ENCODE measurements at places on chromosomes 3 and 15. TPM values are rescaled to one million over a fixed set of nuclear protein-coding genes. Genes with fewer than 3 reads are reported as not detected.

DNA sequence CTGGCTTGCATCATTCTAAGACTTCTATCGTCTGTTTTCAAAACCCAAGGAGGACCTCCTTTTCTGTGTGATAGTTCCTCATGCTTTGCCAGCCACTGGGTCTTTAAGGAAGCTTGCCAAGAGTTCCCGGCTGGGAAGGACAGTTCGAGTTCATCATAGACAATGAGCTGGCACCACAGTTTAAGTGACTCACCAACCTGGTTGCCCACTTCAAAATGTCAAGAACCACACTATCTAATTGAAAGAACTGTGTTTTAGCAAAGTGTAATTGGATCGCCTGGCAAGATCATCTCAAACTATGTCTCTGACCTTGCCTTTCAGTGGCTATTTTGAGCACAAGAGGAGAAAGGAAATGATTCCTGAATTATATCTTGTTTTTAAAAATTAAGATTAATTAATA is 27.9 kb downstream of the SOX2 start:
- H3K36me3 ChIP-seq: no peaks in the 10 kb centered on the region
- H3K27me3 ChIP-seq: peaks cover 3% of the 10 kb centered on the region
- DNase-seq: no peak
- H3K4me3 ChIP-seq: no peak overlapping the region
- no peaks in the 10 kb centered on the region for H3K4me1 ChIP-seq

Gene SYNPR
- total RNA-seq: not detected

GRCh38 chr3:46662771-46663551 is 30.5 kb downstream of the ALS2CL start:
- no peaks in the 10 kb centered on the region for H3K36me3 ChIP-seq
- H3K27ac ChIP-seq: no peak overlapping the region
- no peak for DNase-seq
- no peaks in the 10 kb centered on the region for H3K27me3 ChIP-seq
- no peak overlapping the region for H3K4me3 ChIP-seq
- no peaks in the 10 kb centered on the region for H3K4me1 ChIP-seq

Gene GMNC
- total RNA-seq: not detected

GRCh38 chr3:71724584-71725270 is 475 bp downstream of the EIF4E3 start:
- H3K36me3 ChIP-seq: peaks cover 7% of the 10 kb centered on the region
- H3K27me3 ChIP-seq: no peaks in the 10 kb centered on the region
- H3K4me1 ChIP-seq: peaks cover 62% of the 10 kb centered on the region

Gene PRICKLE2
- not detected for total RNA-seq

DNA sequence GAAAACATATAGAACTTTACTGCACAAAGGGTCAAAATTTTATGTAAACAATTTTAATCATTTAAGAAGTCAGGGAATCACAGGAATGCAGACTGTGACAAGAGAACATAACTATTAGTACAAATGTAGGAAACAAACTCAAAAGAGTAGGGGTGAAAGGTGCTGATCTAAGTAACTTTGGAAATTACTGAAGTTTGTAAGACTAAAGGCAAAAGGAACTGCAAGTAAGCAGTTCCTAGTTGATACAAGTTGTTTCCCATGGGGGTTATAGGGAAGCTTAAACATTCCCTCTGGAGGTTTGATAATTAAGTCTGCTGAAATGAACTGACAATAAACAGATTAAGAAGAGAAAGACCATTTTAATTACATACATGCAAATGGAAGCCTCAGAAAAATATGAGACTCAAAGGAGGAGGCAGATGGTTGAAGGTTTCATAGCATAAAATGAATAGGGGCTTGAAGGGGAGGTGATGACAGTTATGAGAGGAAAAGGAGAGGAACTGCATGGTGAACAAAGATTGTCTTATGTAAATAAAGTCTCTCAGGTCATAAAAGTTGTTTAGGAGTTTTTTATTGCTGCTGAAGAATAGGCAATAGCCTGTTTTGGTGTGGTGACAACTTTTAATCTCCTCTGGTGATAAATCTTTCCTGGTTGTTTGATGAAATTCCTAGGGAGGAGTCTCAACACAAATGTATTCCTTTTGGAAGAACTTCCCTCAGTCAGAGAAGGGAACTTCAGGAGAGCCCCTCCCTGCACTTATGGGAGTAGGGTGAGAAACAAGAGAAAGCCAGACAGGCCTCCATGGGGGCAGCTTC is 17.1 kb downstream of the SETMAR start:
- no peaks in the 10 kb centered on the region for H3K27me3 ChIP-seq
- peaks cover 4% of the 10 kb centered on the region for H3K4me1 ChIP-seq
- no peak overlapping the region for H3K4me3 ChIP-seq
- no peak for DNase-seq
- H3K27ac ChIP-seq: no peak overlapping the region

- no peak for DNase-seq
- no peaks in the 10 kb centered on the region for H3K27me3 ChIP-seq
- peaks cover 11% of the 10 kb centered on the region for H3K36me3 ChIP-seq
- H3K4me3 ChIP-seq: no peak overlapping the region
- peaks cover 17% of the 10 kb centered on the region for H3K4me1 ChIP-seq
These were observed 4.4 kb upstream of the LMAN1L start for GRCh38 chr15:74808078-74808839.

Gene TIGIT
- 72.8 TPM for total RNA-seq

DNA sequence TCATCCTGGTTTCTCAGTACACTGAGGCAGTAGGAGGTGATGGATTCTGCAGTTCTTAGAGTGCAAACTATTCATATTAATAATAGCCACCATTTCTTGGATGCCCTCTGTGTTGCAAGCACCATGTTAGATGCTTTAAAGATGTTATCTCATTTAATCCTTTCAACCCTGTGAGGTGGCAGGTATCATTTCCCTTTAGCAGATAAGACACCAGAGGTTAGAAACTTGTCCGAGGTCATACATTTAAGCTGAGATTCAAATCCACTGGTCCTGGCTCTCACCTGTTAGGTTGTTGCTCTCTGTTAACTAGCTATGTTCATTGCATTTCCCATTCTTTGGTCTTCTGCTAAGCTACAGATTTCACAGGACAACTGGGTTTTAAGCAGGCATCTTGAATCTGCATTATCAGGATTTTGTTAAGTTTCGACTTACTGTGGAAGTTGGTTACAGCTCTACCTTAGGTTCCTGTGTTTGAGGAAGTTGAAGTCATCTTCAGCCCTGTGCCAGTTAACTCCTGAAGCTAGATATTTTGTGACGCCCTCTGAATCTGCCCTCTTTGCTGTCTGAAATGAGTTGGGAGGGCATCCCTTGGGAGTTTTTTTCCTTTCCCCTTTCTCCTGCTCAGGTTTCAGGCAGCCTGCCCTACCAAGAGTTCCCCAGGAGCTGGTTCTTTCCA is 6.4 kb downstream of the PDE8A start:
- H3K27ac ChIP-seq: peak overlapping the region; percentile 40
- H3K27me3 ChIP-seq: no peaks in the 10 kb centered on the region
- no peaks in the 10 kb centered on the region for H3K36me3 ChIP-seq
- no peak for DNase-seq
- H3K4me3 ChIP-seq: no peak overlapping the region

GRCh38 chr15:40192942-40193341 is 32.1 kb downstream of the BUB1B start:
- H3K36me3 ChIP-seq: peaks cover 61% of the 10 kb centered on the region
- H3K27ac ChIP-seq: no peak overlapping the region
- DNase-seq: no peak
- H3K4me1 ChIP-seq: peaks cover 16% of the 10 kb centered on the region

Gene ADAM10
- total RNA-seq: 79.4 TPM

DNA sequence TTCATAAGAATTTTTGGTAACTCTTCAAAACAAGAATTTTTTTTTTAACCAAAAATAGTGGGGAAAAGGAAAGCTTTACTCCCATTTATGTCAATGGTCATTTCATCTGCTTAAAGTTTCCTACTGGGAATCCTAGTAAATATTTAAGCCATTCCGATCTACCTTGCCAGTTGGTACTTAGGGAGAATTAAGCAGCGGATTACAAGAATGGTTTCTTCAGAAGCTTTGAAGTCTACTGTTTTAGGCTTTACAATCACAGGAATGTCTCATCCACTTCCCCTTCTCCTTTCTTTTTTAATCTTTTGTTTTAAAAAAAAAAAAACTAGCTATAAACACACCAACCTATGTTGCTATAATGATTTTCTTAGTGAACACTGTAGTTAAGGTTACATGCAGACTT is 341.4 kb upstream of the ATP11B start:
- no peaks in the 10 kb centered on the region for H3K27me3 ChIP-seq
- DNase-seq: no peak
- no peak overlapping the region for H3K27ac ChIP-seq

GRCh38 chr15:63596676-63597037 is 530 bp upstream of the FBXL22 start:
- H3K4me1 ChIP-seq: peaks cover 66% of the 10 kb centered on the region
- H3K27ac ChIP-seq: peak overlapping the region; percentile 63
- DNase-seq: no peak

DNA sequence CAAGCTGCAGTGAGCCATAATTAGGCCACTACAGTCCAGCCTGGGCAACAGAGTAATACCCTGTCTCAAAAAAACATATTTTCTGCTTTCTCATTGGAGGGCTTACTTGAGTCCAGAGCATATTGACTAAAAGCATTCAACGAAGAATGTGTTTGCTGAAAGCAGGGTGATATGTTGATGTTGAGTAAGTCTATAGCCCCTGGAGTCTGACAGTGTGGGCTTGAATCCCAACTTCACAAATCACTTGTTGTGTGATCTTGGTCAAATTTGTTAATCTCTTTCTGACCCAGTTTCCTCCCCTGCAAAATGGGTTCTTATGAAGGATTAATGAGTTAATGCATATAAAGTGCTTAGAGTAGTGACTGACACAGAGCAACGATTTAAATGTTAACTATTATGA is 403.9 kb downstream of the MECOM start:
- no peak overlapping the region for H3K4me3 ChIP-seq
- no peaks in the 10 kb centered on the region for H3K27me3 ChIP-seq
- H3K36me3 ChIP-seq: no peaks in the 10 kb centered on the region
- no peak for DNase-seq
- H3K4me1 ChIP-seq: no peaks in the 10 kb centered on the region

- H3K4me3 ChIP-seq: no peak overlapping the region
- H3K27ac ChIP-seq: no peak overlapping the region
- H3K4me1 ChIP-seq: peaks cover 21% of the 10 kb centered on the region
- peak; percentile 48 for DNase-seq
These were observed 32.4 kb upstream of the HES1 start for GRCh38 chr3:194103505-194103904.

DNA sequence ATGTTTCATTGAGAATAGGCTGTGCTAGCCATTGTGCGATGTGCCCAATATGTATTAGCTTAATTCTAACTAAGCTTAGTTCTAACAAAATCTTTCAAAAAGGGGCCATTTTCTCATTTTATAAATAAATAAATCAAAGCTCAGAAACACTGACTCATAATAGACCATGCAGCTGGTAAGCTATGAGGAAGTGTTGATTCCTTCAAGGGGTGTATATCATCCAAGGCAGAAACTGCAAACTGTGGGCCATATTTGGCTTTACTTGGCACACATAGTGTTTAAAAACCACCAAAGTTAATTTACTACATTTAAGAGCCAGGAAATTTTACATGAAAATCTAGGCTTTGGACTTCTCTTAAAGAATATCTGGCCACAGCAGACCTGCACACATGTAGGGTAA is 136.5 kb downstream of the ZNF621 start:
- DNase-seq: no peak
- H3K4me1 ChIP-seq: no peaks in the 10 kb centered on the region
- no peak overlapping the region for H3K4me3 ChIP-seq
- no peaks in the 10 kb centered on the region for H3K36me3 ChIP-seq
- H3K27ac ChIP-seq: no peak overlapping the region

GRCh38 chr3:188976407-188976806 is 195.4 kb upstream of the TPRG1 start:
- H3K4me3 ChIP-seq: no peak overlapping the region
- H3K36me3 ChIP-seq: no peaks in the 10 kb centered on the region
- peaks cover 13% of the 10 kb centered on the region for H3K4me1 ChIP-seq
- no peak for DNase-seq

Gene CCDC71
- 18.1 TPM for total RNA-seq

- peaks cover 18% of the 10 kb centered on the region for H3K36me3 ChIP-seq
- no peak overlapping the region for H3K27ac ChIP-seq
- H3K4me1 ChIP-seq: no peaks in the 10 kb centered on the region
These were observed 20.3 kb downstream of the CRTAP start for GRCh38 chr3:33134026-33134625.

GRCh38 chr3:17190353-17191078 is 305.8 kb downstream of the PLCL2 start:
- H3K36me3 ChIP-seq: no peaks in the 10 kb centered on the region
- H3K27me3 ChIP-seq: no peaks in the 10 kb centered on the region
- no peak for DNase-seq
- no peak overlapping the region for H3K4me3 ChIP-seq
- no peak overlapping the region for H3K27ac ChIP-seq
- H3K4me1 ChIP-seq: peaks cover 13% of the 10 kb centered on the region

DNA sequence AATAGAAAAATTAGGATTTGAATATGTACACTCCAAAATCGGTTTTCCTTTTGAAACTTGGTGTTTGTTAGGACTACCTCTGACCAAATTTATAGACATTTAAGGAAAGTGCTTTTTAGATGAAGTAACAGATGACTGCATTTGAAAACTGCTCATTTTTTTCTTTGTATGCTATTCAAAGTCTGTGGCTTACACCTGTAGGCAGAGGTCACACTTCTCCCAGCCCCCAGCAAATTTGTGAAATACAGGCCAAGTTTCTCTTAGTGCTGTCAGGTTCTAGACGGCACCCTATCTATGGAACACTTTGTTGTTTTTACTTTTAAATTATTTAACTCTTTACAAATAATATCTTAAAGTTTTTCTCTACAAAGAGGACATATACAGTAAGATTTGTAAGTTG is 100.8 kb upstream of the C15orf61 start:
- H3K4me1 ChIP-seq: no peaks in the 10 kb centered on the region
- H3K36me3 ChIP-seq: no peaks in the 10 kb centered on the region
- no peak for DNase-seq
- H3K4me3 ChIP-seq: no peak overlapping the region
- H3K27me3 ChIP-seq: no peaks in the 10 kb centered on the region
- no peak overlapping the region for H3K27ac ChIP-seq

Gene FSIP1
- total RNA-seq: 0.36 TPM

Gene GADL1
- not detected for total RNA-seq

Gene PLD1
- total RNA-seq: 1.2 TPM

DNA sequence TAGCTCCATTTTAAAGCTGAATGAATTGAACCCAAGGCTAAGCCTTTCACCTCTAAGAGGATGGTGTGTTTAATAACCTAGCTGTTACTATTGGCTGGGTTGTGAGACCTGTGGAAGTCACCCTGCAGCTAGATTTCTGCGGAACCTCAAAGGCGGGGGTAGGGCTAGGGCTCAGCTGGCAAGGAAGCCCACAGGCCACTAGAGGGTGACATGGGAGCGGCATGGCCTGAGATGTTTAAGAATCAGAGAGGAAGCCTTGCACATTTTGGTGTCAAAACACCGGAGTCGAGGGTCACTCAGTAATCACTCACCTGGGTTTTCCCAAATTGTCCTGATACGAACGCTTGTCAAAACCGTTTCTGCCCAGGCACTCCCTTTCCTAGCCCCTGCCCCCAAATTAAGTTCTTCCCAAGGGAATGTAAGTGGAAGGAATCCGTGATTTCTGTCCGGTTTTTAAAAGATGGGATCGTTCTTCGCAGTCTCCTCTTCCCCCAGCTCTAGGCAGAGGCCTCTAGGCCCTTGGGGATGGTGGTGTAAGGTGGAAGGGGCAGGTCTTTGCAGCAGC is 3.8 kb upstream of the ACAD9 start:
- peak overlapping the region; percentile 32 for H3K27ac ChIP-seq
- H3K4me3 ChIP-seq: no peak overlapping the region
- peaks cover 28% of the 10 kb centered on the region for H3K4me1 ChIP-seq
- H3K36me3 ChIP-seq: peaks cover 13% of the 10 kb centered on the region
- DNase-seq: peak; percentile 87
- H3K27me3 ChIP-seq: no peaks in the 10 kb centered on the region

- H3K4me3 ChIP-seq: no peak overlapping the region
- no peak overlapping the region for H3K27ac ChIP-seq
- peaks cover 1% of the 10 kb centered on the region for H3K36me3 ChIP-seq
- H3K4me1 ChIP-seq: no peaks in the 10 kb centered on the region
- DNase-seq: no peak
- H3K27me3 ChIP-seq: peaks cover 7% of the 10 kb centered on the region
These were observed 49.9 kb upstream of the IL12A start for GRCh38 chr3:159938714-159939113.

Gene CSPG4
- total RNA-seq: not detected

Measured in activated CD8-positive, alpha-beta T cell treated with anti-CD3 and anti-CD28 coated beads for 36 hours (primary cell).